Heart right ventricle (tissue), 16 donors: ENCODE measurements at places on chromosomes 2 and 18. TPM values are rescaled to one million over a fixed set of nuclear protein-coding genes. Genes with fewer than 3 reads are reported as not detected.

DNA sequence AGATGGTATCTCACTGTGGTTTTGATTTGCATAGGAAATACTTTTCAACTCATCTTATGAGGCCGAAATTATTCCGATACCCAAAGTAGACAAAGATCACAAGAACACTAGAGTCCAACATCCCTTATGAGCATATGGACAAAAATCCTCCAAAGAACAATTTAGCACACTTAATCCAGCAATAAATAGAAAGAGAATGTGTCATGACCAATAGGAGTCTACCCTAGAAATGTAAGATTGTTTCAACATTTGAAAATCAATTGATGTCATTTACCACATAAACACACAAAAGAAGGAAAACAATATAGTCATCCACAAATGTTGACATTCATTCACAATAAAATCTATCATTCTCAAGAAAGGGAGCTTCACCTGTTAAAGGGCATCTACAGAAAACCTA is 307.8 kb upstream of the SMIM21 start:
- H3K4me3 ChIP-seq: no peak overlapping the region
- no peak overlapping the region for H3K27ac ChIP-seq
- DNase-seq: no peak
- H3K36me3 ChIP-seq: no peaks in the 10 kb centered on the region

DNA sequence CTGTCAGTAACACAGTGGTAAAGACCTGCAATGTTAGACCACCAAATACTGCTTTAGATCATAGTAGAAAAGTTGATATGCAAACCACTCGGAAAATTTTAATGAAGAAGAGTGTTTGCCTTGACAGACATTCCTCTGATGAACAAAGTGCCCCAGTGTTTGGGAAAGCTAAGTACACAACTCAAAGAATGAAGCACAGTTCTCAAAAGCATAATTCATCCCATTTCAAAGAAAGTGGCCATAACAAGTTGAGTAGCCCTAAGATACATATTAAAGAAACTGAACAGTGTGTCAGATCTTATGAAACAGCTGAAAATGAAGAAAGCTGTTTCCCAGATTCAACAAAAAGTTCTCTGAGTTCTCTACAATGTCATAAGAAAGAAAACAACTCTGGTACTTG is 27.5 kb downstream of the GEN1 start:
- H3K4me1 ChIP-seq: no peaks in the 10 kb centered on the region
- no peak overlapping the region for H3K4me3 ChIP-seq
- no peaks in the 10 kb centered on the region for H3K27me3 ChIP-seq
- peaks cover 40% of the 10 kb centered on the region for H3K36me3 ChIP-seq

GRCh38 chr18:76572518-76573247 is 77.6 kb upstream of the ZNF516 start:
- peaks cover 11% of the 10 kb centered on the region for H3K27me3 ChIP-seq
- H3K4me1 ChIP-seq: no peaks in the 10 kb centered on the region
- H3K36me3 ChIP-seq: no peaks in the 10 kb centered on the region

- no peak overlapping the region for H3K27ac ChIP-seq
- DNase-seq: no peak
- no peak overlapping the region for H3K4me3 ChIP-seq
- no peaks in the 10 kb centered on the region for H3K4me1 ChIP-seq
- H3K36me3 ChIP-seq: no peaks in the 10 kb centered on the region
- H3K27me3 ChIP-seq: peaks cover 63% of the 10 kb centered on the region
These were observed 158.3 kb downstream of the RTP5 start for GRCh38 chr2:242027676-242028450.

DNA sequence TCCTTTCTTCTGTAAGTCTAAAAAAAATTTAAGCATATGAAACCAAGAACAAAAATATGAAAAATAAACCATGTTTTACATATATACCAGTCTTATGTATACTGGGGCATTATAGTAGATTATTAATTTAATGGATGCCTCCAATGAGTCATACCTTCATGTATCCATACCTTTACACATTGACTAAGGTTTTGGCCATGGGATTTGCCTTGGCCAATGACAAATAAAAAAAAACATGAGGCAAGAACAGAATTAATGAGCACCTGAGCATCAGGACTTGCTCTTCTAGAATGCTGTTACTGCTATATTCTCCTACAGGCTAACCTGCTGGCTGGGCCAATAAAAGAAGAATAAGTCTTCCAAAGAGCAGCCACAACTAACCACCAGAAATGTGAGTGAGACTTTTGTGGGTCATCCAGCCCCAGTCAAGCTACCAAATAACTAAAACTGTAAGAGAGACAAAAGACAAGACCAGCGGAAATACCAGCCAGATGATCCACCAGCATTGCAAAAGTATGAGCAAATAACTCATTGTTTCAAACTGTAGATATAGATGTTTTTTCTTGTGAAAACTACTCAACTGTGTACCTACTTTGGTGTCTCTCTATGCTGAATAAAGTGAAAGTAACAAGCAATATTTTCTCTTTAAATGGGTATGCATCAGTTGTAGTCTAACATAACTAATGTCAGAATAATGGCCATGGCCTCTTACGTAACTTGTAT is 749.6 kb upstream of the VRK2 start:
- no peak overlapping the region for H3K4me3 ChIP-seq
- no peaks in the 10 kb centered on the region for H3K27me3 ChIP-seq
- no peaks in the 10 kb centered on the region for H3K4me1 ChIP-seq
- no peak overlapping the region for H3K27ac ChIP-seq
- no peak for DNase-seq

Gene TBC1D8
- total RNA-seq: 42.6 TPM

DNA sequence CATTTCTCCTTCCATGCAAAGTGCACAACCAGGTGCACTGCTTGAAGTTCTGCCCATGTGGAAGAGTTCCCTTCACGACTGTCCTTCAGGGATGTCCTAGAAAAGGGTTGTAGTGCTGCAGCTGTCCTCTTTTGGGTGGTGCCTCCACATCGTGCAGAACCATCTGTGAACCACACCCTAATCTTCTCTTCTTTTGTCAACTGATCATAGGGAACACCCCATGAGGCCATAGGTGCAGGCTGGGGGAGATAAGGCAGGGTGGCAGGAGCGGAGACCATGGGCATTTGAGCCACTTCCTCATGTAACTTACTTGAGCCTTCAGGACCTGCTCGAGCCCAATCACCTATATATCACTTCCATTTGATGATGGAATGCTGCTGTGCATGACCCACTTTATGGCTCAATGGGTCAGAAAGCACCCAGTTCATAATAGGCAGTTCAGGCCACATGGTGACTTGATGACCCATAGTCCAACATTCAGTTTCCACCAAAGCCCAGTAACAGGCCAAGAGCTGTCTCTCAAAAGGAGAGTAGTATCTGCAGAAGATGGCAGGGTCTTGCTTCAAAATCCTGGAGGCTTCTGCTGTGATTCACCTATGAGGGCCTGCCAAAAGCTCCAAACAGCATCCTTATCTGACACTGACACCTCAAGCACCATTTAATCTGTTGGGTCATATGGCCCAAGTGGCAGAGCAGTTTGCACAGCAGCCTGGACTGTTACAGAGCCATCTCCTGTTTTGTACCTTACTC is 84.7 kb upstream of the CYRIA start:
- no peaks in the 10 kb centered on the region for H3K36me3 ChIP-seq
- no peaks in the 10 kb centered on the region for H3K4me1 ChIP-seq
- no peak for DNase-seq
- no peak overlapping the region for H3K4me3 ChIP-seq
- H3K27ac ChIP-seq: no peak overlapping the region
- H3K27me3 ChIP-seq: no peaks in the 10 kb centered on the region

- no peak overlapping the region for H3K27ac ChIP-seq
- peak; percentile 21 for DNase-seq
- no peaks in the 10 kb centered on the region for H3K27me3 ChIP-seq
These were observed 35.4 kb downstream of the FASTKD2 start for GRCh38 chr2:206800506-206801417.

- no peak overlapping the region for H3K4me3 ChIP-seq
- no peak overlapping the region for H3K27ac ChIP-seq
- no peak for DNase-seq
- no peaks in the 10 kb centered on the region for H3K27me3 ChIP-seq
- H3K4me1 ChIP-seq: no peaks in the 10 kb centered on the region
These were observed 53.3 kb upstream of the CCDC195 start for GRCh38 chr2:224769489-224769888.

Gene IL36G
- not detected for total RNA-seq

Gene SOX11
- 0.25 TPM for total RNA-seq

DNA sequence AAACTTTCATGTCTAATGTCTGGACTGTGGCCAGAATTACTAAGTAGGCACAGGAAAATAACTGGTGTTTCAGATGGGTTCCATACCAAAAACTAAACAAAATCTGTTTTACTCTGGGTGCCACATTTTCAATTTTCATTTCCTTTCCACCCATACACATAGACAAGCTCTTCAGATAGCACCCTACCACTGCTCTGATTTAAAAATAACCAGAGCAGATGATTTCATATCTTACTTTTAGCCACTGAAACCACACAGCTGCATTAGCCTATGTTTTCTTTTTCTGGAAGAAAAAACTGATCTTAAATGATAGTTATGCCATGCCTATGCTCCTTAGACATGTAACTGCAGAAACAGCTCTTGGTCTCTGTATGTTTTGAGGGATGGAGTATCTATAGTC is 647.6 kb downstream of the CPS1 start:
- H3K36me3 ChIP-seq: no peaks in the 10 kb centered on the region
- DNase-seq: no peak
- H3K4me3 ChIP-seq: no peak overlapping the region
- no peak overlapping the region for H3K27ac ChIP-seq

GRCh38 chr2:232485757-232486557 is 1.7 kb downstream of the ECEL1 start:
- no peak overlapping the region for H3K4me3 ChIP-seq
- peaks cover 70% of the 10 kb centered on the region for H3K27me3 ChIP-seq

DNA sequence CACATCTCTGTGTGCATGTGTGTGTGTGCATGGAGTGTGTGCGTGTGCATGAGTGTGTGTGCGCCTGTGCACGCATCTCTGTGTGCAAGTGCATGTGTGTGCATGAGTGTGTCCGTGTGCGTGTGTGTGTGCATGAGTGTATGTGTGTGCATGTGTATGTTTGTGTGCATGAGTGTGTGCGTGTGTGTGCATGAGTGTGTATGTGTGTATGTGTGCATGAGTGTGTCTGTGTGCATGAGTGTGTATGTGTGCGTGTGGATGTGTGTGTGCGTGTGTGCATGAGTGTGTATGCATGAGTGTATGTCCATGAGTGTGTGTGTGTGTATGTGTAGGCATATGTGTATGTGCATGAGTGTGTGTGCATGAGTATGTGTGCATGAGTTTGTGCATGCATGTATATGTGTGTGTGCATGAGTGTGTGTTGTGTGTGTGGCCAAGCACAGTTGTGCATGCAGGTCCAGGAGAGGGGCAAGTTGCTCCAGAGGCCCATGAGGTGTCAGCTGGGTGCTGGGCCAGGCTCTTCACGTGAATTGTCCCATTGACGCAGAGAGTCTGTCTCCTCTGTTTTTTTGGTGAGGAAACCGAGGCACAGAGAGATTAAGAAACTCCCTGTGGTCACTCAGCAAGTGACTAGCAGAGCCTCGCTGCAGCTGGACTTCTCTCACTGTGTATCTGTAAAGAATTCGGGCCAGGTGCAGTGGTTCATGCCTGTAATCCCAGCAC is 75.5 kb downstream of the ASB1 start:
- no peaks in the 10 kb centered on the region for H3K27me3 ChIP-seq
- no peaks in the 10 kb centered on the region for H3K4me1 ChIP-seq
- no peak for DNase-seq
- no peaks in the 10 kb centered on the region for H3K36me3 ChIP-seq
- H3K27ac ChIP-seq: no peak overlapping the region
- no peak overlapping the region for H3K4me3 ChIP-seq

GRCh38 chr2:126507425-126507911 is 148.5 kb upstream of the GYPC start:
- DNase-seq: no peak
- peaks cover 7% of the 10 kb centered on the region for H3K4me1 ChIP-seq
- H3K27me3 ChIP-seq: no peaks in the 10 kb centered on the region
- H3K27ac ChIP-seq: no peak overlapping the region
- H3K36me3 ChIP-seq: no peaks in the 10 kb centered on the region
- H3K4me3 ChIP-seq: no peak overlapping the region

Gene VWC2L
- total RNA-seq: not detected

DNA sequence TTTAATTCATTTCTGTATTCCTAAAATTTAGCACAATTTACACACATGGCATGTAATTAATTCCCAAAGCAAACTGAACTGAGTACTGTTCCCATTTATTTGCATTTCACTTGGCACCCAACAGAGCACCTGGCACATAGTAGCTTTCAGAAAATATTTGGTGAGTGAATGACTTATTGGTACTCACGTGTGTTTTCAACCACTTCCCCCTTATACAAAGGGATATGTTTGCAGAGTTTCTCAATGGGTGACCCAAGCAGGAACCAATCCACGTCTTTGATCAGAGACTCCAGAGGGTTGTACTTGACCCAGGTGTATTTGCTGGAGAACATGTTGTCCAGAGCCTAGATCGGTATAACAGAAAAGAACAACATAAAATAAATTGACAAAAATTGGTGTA is 6.6 kb downstream of the GKN2 start:
- H3K27me3 ChIP-seq: peaks cover 10% of the 10 kb centered on the region
- no peak overlapping the region for H3K27ac ChIP-seq
- H3K4me3 ChIP-seq: no peak overlapping the region
- no peak for DNase-seq
- no peaks in the 10 kb centered on the region for H3K36me3 ChIP-seq

Gene RFTN2
- total RNA-seq: 8.4 TPM

Gene ANKRD30BL
- not detected for total RNA-seq

Gene SH3BP4
- 7.0 TPM for total RNA-seq
